ENCODE measurements at places on chromosomes 2 and 18. TPM values are rescaled to one million over a fixed set of nuclear protein-coding genes. Genes with fewer than 3 reads are reported as not detected.

- H3K36me3 ChIP-seq: no peaks in the 10 kb centered on the region
- H3K4me1 ChIP-seq: peaks cover 15% of the 10 kb centered on the region
- no peak for DNase-seq
Measured at GRCh38 chr2:144374163-144374661, 145.7 kb downstream of the ZEB2 start.

- H3K4me3 ChIP-seq: no peak overlapping the region
- H3K4me1 ChIP-seq: peaks cover 12% of the 10 kb centered on the region
- H3K27ac ChIP-seq: no peak overlapping the region
- no peaks in the 10 kb centered on the region for H3K36me3 ChIP-seq
- H3K27me3 ChIP-seq: no peaks in the 10 kb centered on the region
Measured at GRCh38 chr2:75798569-75798968, 87.9 kb upstream of the GCFC2 start.

- H3K27ac ChIP-seq: no peak overlapping the region
- no peak overlapping the region for H3K4me3 ChIP-seq
- no peak for DNase-seq
Measured at GRCh38 chr2:44833171-44834069, 108.1 kb upstream of the SIX3 start.

- no peaks in the 10 kb centered on the region for H3K27me3 ChIP-seq
- DNase-seq: no peak
- H3K27ac ChIP-seq: no peak overlapping the region
- peaks cover 15% of the 10 kb centered on the region for H3K4me1 ChIP-seq
- H3K4me3 ChIP-seq: no peak overlapping the region
Measured at GRCh38 chr2:12948231-12948960, 231.7 kb downstream of the TRIB2 start.

DNA sequence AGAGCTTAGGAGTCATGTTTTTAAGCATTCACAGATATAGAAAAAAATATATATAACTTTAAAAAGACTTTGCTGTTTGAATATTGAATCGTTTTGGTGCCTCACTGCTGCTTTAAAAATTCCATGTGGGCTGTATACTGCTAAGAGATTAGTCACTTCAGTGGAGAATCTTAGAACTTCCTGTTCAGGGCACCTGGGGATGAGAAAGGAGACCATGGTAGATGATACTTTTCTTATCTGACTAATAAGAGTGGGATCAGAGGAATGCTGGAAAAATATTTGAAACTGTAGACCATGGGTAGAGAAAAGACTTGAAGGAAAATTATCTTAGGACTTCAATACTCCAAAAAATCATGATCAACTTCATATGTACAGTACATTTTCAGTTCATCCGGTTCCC is 442.2 kb upstream of the SETBP1 start:
- DNase-seq: no peak
- no peaks in the 10 kb centered on the region for H3K36me3 ChIP-seq
- no peaks in the 10 kb centered on the region for H3K27me3 ChIP-seq
- no peaks in the 10 kb centered on the region for H3K4me1 ChIP-seq
- H3K27ac ChIP-seq: no peak overlapping the region

GRCh38 chr2:19073522-19073921 is 284.9 kb downstream of the OSR1 start:
- no peaks in the 10 kb centered on the region for H3K36me3 ChIP-seq
- no peaks in the 10 kb centered on the region for H3K4me1 ChIP-seq
- H3K27ac ChIP-seq: no peak overlapping the region
- H3K27me3 ChIP-seq: no peaks in the 10 kb centered on the region
- no peak for DNase-seq
- H3K4me3 ChIP-seq: no peak overlapping the region

- no peaks in the 10 kb centered on the region for H3K36me3 ChIP-seq
- no peaks in the 10 kb centered on the region for H3K4me1 ChIP-seq
- no peaks in the 10 kb centered on the region for H3K27me3 ChIP-seq
- H3K4me3 ChIP-seq: no peak overlapping the region
- no peak overlapping the region for H3K27ac ChIP-seq
Measured at GRCh38 chr2:230842473-230842872, 22.3 kb upstream of the ITM2C start.

GRCh38 chr18:28002841-28003240 is 174.1 kb downstream of the CDH2 start:
- no peak overlapping the region for H3K4me3 ChIP-seq
- no peak overlapping the region for H3K27ac ChIP-seq

DNA sequence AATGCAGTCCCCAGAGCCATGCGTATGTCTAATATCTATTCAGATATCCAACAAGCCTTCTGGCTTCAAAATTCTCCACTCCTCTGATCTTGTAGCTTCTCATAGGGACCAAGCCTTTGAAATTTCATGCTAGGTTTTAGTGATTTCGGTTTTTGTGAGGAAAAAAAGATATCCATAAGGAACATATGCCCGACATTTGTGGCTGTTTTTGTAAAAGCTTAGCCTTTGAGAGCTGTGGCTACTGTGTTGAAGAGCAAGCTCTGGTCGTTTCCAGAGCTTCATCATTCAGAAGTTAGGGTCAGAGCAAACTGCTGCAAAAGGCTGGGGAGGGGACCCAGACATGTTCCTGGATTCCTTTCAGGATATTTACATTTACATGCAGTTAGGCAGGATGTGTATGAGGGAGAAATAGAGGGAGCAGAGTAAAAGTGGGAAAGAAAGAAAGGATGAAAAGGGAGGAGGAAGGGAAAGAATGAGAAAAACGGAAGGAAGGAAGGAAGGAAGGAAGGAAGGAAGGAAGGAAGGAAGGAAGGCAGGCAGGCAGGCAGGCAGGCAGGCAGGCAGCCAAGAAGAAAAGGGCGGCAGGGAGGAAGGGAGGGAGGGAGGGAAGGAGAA is 70.2 kb downstream of the NCKAP5 start:
- no peaks in the 10 kb centered on the region for H3K36me3 ChIP-seq
- H3K4me1 ChIP-seq: peaks cover 82% of the 10 kb centered on the region

COL4A3 gene
- total RNA-seq: not detected

RNF125 gene
- total RNA-seq: 1.5 TPM

XIRP2 gene
- total RNA-seq: 0.17 TPM
